NCI-H1105 treated with DMSO at 0.1 percent for 48 hours (cell line): ENCODE measurements at places on chromosomes 12 and 14.

GRCh38 chr14:81209167-81209836 lies 11.5 kb downstream of the GTF2A1 start:
- DNase-seq: no peak

GRCh38 chr12:90940872-90941499 lies 14.0 kb downstream of the CCER1 start:
- DNase-seq: peak; percentile 79

GRCh38 chr12:59980476-59980875 lies 384.6 kb downstream of the SLC16A7 start:
- no peak for DNase-seq

DNA sequence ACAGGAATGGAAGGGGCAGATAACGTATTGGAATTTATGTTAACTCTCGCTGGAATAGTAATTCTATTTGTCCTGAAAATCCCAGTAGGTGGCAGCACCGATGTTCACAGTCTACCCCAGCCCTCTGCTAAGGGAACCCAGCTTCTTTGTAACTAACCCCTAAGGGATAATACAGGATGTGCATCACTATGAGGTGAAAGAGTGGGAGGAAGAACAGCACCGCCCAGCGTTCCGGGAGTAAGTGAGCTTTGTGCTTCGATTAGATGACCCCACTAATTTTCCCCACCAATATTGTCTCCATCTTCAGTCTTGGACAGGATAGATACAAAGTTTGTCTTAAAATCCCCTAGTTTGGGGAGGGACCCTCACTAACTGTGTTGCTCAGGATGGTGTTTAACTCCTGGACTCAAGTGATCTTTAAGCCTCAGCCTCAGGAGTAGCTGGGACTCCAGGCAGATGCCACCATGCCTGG lies 2.7 kb downstream of the SLC2A3 start:
- peak; percentile 81 for DNase-seq

- DNase-seq: no peak
These were observed 335.2 kb downstream of the SOX5 start for GRCh38 chr12:23614280-23614679.

DNA sequence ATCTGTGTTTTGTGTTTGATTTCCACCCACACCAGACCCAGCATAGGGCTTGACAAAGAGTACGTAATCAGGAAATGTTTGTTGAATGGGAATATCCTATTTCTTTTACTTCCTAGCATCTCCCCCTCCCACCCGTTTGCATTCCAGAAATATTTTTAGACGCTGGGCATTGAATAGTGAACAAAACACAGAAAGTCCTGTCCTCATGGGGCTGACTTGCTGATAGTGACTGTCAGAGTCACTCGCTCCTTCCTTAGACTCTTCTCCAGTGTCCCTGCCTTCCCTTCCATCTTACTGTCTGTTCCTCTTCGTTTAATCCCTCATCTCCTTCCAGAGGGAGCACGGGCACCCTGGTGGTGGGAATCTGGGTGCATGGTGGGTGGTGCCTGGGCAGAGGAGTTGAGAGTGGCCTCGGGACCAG lies 53.6 kb downstream of the SLC25A47 start:
- DNase-seq: no peak

DNA sequence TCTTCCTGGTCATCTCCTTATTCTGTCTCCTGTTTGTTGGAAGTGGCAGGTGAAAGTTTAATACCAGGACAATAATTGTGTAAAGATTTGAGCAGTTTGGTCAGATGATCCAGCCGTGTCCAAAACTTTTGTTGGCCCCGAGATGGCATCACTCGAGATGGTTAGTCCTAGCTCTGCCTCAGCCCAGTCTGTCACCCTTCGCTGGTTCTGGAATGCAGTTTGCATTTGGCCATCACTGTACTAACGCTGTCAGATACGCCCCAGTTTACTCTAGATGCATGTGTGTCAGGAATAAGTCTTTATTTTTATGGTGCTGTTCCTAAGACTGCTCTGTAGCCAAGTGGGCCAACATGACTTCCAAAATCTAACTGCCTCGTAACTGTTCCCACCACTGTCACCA lies 79.6 kb downstream of the MOK start:
- DNase-seq: no peak

DNA sequence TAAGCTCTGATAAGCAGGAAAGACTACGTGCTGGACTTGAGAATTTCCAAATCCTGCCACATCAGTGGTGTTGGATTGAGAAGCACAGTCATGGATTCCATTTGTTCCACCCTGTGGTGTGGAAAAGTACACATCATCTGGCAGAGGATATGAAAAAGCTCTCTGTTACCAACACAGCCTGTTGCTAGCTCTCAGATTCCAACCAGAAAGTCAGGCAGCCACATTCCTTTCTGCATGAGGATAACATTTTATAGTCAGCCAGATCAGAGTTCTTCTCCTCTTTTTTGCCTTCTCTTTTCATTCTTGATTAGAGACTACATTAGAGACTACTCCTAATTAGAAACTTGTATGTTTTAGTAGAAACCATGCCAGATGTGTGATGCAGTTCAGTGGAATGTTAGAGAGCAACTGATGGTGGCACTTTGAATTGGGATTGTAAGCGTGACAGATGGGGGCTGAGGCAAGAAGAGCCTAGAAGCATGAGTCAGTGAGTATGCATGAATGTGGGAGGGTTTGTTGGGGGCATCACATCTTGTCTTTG lies 61.2 kb upstream of the STXBP6 start:
- DNase-seq: no peak

DNA sequence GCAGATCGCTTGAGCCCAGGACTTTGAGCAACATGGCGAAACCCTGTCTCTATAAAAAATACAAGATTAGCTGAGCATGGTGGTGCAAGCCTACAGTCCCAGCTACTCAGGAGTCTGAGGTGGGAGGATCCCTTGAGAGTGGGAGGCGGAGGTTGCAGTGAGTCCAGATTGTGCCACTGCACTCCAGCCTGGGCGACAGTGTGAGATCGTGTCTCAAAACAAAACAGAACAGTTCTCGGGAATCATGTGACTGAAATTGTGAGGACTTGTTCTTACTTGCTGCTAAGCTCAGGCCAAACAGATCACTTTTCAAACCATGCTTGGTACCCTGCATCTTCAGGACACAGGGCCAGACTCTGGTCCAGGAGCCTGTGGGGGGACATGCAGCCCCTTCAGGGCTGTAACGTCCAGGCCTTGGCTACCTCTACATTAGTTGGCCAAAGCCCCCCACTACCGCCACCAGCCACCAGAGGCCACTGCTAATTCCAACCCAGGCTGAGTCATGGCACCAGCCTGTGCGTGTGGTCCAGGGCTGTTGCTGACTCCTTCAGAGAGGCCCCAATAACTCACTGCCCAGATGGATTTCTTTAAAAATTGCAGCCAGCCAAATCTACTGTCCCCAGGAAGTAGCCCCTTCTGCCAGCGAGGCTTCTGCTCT lies 33.4 kb upstream of the SYNDIG1L start:
- DNase-seq: no peak

- DNase-seq: no peak
These were observed 78.8 kb downstream of the DUSP6 start for GRCh38 chr12:89273525-89273924.

GRCh38 chr12:96892104-96892503 lies 15.0 kb upstream of the NEDD1 start:
- no peak for DNase-seq

GRCh38 chr12:124495194-124495983 lies 72.0 kb downstream of the NCOR2 start:
- DNase-seq: no peak

DNA sequence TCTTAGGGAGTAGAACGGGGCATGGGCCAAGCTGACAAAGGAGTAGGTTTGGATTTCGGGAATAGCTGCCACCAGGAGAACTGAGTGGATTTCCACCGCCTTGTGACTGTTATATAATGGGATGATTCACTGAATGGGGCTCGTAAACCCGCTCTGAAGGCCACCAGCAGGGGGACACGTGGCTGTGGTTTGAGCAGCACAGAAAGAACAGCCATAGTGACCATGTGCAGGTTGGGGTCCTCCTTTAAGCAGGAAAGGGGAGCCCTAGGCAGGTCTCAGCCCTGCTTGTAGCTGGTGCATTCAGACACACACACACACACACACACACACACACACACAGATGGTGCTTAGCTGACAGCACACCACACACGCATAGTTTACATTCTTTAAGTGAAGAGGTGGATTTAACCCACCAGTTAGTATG lies 8.6 kb upstream of the ASB2 start:
- no peak for DNase-seq

- DNase-seq: no peak
These were observed 37.6 kb upstream of the MGAT4C start for GRCh38 chr12:86293682-86294240.

GRCh38 chr14:89265234-89265633 lies 151.8 kb downstream of the FOXN3 start:
- no peak for DNase-seq

DNA sequence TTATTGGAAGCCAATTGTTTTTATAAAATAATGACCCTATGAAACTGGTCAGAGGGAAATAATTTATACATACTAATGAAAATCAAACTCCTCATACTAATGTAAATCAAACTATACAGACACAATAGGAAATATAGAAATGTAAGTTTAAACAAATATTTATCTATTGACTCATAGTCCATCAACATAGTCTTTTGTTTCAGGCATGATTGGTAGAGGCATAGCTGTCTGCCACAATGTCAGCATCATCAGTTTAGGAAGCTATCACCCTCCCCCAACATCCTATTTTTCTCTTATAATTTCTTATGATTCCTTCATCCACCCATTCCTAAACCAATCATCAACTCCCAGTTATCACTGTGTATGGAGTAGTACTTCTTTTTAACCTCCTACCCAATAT lies 117.7 kb downstream of the SLC38A6 start:
- DNase-seq: no peak

- DNase-seq: no peak
These were observed 53.6 kb downstream of the R3HDM2 start for GRCh38 chr12:57377103-57377840.

DNA sequence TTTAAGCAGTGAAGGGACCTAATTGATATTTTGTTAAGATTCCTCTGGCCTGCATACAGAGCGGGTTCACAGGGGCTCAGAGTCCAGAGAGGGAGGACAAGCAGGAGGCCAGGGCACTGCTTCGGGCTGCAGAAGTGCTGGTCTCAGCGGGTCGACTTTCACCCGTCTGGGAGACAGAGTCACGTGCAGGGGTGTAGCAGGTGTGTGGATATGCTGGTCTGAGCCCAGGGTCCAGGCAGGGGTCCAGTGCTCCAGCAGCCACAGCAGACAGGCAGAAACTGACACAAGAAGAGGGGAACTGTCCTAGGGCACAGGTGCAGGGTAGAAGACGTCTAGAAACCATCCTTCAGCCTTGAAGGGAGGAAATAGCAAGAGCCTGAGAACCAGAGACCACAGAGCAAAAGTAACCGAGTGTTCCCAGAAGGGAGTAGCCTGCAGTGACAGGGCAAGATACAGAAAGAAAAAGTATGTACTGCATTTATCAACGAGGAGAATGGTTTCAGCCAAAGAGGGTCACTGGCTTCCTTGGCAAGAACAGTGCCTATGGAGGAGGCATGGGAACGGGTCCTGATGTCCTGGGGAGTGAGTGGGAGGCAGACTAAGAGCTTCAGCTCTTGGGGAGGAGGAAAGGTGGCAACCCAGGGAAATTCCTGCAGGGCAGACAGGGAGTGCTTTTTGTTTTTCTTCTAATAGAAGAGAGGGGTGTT lies 28.7 kb downstream of the FBXO21 start:
- no peak for DNase-seq

DNA sequence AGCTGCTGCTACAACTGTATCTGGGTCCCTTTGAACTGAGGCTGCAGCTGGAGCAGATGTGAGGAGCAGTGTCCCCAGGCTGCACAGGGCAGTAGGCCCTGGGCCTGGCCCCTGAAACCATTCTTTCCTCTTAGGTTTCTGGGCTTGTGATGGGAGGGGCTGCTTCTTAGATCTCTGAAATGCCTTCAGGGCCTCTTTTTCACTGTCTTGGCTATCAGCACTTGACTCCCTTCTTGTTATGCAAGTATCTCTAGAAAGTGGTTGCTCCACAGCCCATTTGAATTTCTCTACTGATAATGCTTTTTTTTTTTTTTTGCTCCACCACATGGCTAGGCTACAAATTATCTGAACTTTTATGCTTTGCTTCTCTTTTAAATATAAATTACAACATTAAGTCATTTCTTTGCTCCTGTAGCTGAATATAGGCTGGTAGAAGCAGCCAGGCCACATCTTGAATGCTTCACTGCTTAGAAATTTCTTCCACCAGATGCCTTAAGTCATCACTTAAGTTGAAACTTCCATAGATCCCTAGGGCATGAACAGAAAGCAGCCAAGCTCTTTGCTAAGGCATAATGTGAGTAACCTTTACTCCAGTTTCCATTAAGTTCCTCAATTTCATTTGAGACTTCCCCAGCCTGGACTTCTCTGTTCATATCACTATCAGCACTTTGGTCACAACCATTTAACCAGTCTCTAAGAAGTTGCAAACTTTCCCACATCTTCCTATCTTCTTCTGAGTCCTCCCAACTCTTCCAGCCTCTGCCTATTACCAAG lies 41.1 kb downstream of the ACSM4 start:
- no peak for DNase-seq

- no peak for DNase-seq
These were observed 11.3 kb upstream of the FAM181A start for GRCh38 chr14:93915800-93916199.

DNA sequence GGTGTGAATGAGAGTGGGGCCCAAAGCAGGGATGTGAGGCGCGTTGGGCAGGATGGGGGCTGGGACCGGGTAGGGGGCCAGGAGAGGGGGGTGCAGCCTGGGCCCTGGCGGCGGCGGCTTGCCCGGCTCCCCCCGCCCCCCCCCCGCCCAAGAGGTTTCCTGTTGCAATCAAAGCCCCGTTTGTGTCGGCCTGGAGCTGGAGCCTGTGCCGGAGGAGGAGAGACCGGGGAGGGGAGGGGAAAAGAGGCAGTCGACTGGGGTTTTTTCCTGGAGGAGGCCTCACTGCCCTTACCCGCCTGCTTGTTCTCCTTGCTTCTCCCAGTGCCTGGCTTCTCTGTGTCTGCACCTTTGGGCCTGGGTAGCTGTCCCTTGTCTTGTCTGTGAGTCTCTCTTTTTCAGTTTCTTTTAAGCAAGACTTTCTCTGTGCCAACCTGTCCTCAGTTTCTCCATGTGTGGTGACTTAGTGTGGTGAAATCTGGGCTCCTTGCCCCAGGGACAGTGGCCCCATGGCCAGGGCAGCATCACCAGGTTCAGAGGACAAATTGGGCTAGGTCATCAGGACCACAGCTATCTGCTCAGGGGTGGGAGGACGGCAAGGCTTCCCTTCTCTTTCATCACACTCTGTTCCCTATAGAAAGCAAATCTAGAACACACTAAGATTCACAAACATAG lies 8.5 kb downstream of the RARG start:
- no peak for DNase-seq

DNA sequence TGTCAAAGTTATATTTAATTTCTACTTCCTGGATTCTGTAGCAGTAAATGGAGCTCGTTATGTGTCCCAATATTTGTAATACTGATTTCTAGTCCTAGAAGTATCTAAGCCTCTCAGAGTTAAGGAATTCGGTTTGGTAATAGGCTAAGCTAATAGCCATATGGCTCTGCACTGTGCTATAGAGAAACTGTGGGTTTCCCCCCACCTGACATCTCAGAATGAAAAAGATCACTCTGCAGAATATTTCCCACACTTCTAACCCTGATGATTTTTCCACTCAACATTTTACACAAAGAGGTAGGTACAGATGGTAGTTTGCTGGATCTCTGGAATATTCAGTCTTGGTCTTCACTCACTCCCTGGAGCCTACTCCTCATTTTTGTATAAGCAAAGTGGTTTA lies 71.2 kb downstream of the BORCS5 start:
- DNase-seq: no peak

GRCh38 chr14:83425706-83426105 lies 1892.1 kb upstream of the SEL1L start:
- no peak for DNase-seq
